ENCODE measurements at places on chromosomes 3 and 15.
A peak's percentile ranks its signal among the peaks of the same experiment; 100 is the strongest.

- no peak for DNase-seq
These were observed 147.5 kb downstream of the STT3B start for GRCh38 chr3:31680072-31680870.

- no peak for DNase-seq
These were observed 248.6 kb downstream of the RYR3 start for GRCh38 chr15:33559207-33559890.

- DNase-seq, result no peak
These were observed 246.1 kb downstream of the ADAMTS17 start for GRCh38 chr15:100095541-100096247.

- no peak for DNase-seq
These were observed 94.0 kb upstream of the PLCL2 start for GRCh38 chr3:16790432-16791400.

DNA sequence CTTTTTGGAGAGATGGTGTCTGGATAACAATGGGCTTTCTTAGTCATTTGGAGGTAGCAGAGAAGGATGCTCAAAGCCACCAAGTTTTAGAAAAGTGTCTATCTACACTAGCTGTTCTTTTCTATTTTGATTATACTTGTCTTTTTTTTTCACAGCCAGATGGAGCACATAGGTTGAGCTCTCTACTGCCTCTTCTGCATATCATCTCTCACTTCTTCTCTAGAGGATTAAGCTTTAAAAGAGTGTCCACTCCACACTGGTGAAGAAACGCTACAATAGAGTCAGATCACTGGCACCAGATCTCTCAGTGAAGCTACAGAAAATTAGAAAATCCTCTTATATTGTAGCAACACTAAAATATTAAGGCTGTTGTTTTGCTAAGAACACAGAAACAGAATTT, 145.3 kb upstream of the MBNL1 start:
- no peak for DNase-seq

- DNase-seq, result peak; percentile 7
These were observed 20.5 kb downstream of the FAM240A start for GRCh38 chr3:46632792-46633191.

GRCh38 chr3:156492801-156493261, 62.1 kb downstream of the SSR3 start:
- DNase-seq, result no peak

GRCh38 chr3:87969620-87970019, 89.2 kb downstream of the CGGBP1 start:
- DNase-seq, result no peak

DNA sequence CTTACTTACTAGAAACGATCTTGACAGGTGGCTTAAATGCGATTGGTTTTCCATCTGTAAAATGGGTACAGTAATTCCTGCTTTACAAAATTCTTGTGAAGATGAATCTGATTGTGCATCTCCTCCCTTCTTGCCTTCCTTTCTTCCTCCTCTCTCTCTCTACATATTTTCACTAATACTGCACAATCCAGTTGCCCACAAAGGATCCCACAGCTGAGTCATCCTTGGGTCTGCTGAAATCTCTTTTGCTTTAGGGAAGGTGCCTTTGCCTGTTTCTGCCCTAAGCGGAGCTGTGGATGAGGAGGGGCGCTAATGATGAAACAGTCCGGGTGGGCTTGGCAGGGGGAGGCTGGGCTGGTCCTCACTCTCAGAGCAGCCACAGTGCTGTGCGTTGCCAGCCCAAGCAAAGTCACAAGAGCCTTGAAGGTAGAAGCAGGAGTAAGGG, 46.1 kb downstream of the AMOTL2 start:
- DNase-seq, result no peak

DNA sequence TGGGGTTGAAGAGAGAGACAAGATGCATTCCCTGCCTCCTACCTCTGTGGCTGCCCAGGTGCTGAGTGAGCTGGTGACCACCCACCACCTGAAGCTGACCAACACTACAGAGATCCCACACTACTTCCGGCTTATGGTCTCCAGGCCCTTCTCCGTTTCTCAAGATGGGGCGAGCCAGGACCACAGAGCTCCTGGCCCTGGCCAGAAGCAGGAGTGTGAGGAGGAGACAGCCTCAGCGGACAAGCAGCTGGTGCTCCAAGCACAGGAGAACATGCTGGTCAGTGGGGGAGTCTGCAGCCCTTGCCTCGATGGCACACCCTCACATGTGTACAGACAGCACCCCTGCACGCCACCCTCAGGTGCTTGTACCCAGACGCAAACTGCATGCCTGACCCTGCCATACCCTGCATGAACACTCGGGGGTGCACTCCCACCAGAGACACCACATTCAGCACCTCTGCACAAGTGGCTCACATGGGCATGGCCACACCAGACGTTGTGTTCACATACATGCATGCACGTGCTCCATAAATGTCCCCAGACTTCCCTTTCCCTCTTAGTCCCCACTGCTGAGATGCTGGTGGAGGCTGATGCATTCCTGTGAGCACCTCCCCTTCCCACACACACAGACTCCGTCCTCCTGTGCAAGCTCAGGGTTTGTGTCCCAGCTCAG, 19.0 kb downstream of the ACAA1 start:
- peak; percentile 88 for DNase-seq

DNA sequence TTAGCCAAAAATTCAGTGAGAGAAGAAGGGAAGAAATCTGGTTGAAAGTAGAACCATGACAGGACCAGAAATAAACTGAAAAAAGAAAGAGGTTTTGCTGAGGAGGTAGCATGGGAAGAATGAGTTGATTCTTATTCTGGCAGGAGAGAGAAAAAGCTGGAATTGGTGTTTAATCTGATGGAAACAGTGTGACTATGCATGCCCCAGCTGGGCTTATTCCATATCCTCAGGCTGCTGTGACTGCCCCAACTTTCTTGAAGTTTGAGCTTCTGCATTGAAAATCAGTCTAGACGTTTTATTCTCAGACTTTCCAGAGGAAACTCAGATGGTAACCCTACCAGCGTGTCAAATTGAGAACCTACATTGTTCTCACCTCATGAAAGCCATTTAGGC, 352.5 kb upstream of the DCBLD2 start:
- DNase-seq, result no peak

GRCh38 chr15:40854161-40854560, 10.3 kb downstream of the SPINT1 start:
- no peak for DNase-seq

DNA sequence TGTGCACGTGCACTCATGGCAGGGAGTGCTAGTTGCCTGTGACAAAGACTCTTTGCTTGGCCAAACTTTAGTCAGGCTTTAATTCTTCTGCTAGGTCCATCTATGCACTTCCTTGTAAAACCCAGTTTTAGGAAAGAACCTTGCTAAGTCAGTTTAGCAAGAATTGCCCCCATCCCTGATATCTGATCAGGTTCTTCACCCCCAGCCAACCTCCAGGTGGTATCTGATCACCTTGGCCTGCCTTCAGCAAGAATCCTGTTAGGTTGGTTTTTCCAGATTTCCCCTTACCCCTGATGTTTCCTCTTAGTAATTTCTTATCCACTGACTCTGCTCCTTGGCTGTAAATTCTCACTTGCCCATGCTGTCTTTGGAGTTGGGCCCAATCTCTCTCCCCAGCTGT, 8.4 kb downstream of the HSPBAP1 start:
- DNase-seq, result no peak

DNA sequence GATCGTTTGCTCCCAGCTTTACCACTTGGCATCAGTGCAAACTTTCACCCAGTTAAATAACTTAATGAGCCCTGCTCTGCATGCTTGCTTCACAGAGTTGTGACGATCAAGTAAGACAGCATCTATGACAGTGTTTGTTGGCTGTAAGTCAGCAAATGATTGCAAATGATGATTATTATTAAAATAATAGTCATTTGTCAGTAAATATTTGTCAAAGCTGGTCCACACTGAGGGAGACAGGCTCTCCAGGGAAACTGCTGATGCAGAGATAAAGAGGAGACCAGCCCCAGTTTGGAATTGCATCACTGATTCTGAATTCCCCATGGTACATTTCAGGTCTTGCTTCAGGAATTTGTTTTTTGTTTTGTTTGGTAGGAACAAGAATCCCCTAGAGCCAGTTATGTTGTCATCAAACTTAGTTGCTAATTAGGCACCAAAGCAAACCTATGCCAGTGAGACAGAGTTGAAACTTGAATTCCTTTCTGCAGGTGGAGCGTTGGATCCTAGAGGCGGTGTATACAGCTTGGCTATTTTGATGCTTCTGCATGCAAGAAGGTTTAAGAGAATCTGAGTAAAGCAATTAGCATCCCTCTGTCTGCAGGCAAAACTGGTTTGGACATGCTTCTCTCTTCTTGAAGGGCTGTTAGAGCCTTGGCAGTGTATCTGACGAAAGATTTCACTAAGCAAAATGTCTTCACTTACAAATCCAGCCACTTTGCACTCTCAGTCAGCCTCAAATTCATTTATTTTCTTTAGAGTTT, 338.6 kb upstream of the TPRG1 start:
- no peak for DNase-seq

- DNase-seq, result no peak
These were observed 149.0 kb downstream of the EPHA3 start for GRCh38 chr3:89256395-89256794.

- DNase-seq, result no peak
These were observed 137.6 kb upstream of the TLE3 start for GRCh38 chr15:70235347-70235746.

DNA sequence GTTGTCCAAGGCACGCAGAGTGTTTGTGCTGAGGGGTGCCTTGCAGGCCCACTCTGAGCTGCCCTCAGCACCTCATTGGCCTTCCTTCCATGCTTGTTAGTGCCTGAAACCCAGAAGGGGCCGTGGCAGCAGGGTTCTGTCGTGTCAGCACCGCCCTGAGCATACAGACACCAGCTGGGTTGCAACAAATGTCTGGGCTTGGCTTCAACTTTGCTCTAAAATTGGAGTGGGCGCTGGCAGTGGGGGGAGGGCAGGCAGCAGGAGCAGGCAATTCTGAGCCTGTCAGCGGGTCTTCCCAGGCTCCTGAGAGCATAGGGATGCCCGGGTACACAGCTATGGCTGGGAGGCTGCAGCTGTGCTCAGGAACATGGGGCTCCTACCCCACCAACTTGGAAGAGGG, 464.3 kb downstream of the EPHA3 start:
- DNase-seq, result no peak

DNA sequence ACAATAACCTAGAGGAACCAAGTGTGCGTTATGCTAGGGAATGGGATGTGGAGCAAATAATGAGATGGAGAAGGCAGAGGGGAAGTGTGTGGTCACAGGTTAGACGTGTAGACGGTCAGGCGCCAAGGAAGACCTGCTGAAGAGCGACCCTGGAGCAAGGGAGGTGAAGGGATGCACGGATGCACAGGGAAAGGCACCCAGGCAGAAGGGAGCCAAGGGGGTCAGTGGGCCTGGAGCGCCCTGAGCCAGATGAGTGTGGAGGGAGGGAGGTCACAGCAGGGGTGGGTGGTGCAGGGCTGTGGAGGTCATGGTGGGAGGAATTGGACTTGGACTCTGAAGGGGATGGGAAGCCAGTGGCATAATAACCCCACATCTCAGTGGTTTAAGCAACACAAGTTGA, 70.2 kb downstream of the SLC6A1 start:
- DNase-seq, result no peak

- no peak for DNase-seq
These were observed 33.1 kb downstream of the CRTAP start for GRCh38 chr3:33146791-33147445.

DNA sequence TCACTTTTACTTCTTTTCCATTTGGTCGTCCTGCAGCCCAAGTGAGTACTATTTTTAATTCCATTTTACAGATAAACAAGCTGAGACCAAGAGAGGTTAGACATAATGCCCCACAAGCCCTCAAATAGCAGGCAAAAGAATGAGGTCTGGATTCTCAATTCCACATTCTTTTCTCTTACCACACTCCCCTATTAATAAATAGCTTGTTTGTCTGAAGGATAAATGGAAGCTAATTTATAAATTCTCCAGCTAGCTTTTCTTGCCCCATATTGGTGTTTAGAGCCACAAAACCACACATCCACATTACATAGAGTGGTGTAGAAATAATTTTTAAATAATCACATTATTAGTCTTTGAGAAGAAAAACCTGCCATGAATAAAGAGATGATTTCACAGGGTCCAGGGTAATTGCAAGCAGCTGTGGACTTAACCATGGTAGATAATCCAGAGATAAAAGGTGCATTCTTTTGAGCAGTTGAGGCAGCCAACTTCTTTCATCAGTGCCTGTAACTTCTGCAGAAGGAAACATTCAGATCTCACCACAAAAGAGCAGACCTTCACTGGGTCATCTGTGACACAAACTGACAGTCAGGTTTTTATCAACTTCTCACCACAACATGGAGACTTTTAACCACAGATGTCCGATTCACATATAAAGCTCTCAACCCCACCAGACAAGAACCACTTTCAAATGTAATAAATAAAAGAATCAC, 313.4 kb upstream of the STT3B start:
- peak; percentile 41 for DNase-seq

DNA sequence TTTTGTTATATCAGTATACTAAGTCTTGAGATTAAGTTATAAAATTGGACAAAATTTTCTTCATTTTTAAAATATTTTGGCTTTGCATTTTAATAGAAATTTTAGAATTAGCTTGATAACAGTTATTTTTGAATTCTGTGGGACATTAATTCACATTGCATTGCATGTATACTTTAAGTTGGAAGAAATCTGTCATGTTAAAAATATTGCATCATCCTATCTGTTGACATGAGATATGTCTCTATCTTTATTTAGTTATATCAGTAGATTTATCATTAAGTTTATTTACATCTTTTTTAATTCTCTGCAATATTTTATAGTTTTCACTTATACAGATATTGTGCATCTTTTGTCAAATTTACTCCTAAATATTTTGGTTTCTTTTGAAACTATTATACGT, 904.6 kb upstream of the NR2F2 start:
- DNase-seq, result no peak

DNA sequence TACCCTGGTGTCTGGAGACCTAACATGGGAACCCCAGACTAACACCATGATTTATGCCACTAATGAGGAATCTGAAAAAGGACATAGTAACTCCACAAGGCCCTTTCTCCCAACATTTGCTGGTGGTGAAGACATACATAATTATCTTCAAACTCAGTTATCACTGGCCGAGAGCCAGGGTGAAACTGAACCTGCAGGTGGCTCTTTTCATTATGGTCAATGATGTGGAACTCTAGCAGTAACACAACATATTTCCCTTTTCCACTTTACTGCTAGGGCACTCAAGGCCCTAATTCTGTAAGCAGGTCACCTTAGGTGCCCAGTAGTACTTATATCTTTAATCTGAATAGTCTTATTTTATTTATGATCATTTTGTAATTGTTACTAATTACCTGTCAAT, 326.4 kb upstream of the SATB1 start:
- DNase-seq, result no peak

DNA sequence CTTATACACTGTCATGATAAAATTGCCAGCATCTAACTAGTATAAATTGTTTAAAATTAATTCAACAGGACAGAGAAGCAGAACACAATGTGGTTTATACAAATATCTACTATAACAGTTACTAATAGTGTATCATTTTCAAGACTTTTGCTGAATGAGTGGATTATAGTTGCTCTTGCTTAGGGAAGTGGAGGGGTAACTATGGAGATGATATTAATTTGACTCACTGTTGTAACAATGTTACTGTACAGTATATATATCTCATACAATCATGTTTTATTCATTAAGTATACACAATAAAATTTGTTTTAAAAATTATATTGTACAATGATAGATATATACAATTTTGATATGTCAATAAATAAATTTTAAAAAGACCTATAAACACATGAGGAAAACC, 119.1 kb downstream of the ZPLD1 start:
- DNase-seq, result no peak

- no peak for DNase-seq
These were observed 68.0 kb downstream of the FBN1 start for GRCh38 chr15:48577469-48577868.
